ENCODE measurements at places on chromosomes 7 and 10. TPM values are rescaled to one million over a fixed set of nuclear protein-coding genes. Genes with fewer than 3 reads are reported as not detected.

The TMEM26 gene
- not detected for total RNA-seq

The HOXA7 gene
- not detected for total RNA-seq

DNA sequence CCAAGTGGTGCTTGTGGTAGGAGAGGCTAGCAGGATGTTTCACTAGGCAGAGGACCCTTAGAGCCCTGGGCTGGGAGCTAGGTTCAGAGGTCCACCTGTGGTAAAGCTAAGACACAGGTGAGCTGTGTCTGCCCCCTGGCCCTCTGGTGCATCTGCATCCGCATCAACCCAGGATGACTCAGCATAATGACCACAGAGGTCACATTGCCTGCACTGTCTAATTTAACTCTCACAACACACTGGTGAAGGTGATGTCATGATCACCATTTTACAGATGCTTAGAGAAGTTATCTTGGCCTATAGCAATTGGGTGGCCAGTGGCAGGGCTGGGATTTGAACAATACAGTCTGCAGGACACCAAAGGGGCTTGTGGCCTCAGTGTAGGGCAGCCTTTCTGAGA lies 33.1 kb downstream of the HABP2 start:
- no peak for DNase-seq

GRCh38 chr10:74380795-74381194 lies 229.8 kb downstream of the ADK start:
- no peak for DNase-seq

GRCh38 chr10:110782616-110783015 lies 89.1 kb upstream of the PDCD4 start:
- no peak for DNase-seq

DNA sequence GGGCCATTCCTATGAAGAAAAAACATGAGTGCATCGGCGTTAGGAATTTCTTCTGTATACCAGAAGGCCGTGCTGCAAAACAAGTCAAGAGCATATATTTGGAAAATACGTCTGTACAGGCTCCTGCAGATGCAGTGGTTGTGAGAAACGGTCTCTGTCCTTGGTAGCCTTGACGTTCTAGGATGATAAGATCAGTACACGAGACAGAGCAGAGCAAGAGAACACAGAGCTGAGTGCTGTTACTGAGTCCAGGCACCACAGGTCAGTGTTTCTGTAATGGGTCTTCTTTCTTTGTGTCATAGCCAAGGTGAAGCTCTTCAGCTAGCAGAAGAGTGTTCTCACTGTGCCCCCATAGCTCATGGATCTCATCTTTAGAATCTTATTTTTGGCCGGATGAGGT lies 62.8 kb downstream of the WDR37 start:
- no peak for DNase-seq

DNA sequence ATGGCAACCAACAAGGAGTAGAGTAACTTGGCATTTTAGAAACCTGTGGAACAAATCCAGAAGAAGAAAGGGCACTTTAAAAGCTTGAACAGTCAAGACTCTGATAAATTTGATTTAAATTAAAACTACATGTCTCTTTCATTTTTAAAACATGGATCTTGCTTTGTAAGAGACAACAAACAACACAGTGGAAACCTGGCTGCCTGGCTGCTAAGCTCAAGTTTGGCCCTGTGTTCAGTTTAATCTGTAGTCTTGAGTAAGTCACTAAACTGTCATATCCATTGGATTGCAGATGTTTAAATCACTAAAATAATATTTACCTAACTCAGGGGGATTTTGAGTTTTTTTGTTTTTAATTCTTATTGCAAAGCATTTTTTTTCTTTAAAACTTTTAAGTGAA lies 374.9 kb upstream of the SEMA3D start:
- no peak for DNase-seq

GRCh38 chr10:32938554-32939061 lies 19.4 kb downstream of the ITGB1 start:
- no peak for DNase-seq

DNA sequence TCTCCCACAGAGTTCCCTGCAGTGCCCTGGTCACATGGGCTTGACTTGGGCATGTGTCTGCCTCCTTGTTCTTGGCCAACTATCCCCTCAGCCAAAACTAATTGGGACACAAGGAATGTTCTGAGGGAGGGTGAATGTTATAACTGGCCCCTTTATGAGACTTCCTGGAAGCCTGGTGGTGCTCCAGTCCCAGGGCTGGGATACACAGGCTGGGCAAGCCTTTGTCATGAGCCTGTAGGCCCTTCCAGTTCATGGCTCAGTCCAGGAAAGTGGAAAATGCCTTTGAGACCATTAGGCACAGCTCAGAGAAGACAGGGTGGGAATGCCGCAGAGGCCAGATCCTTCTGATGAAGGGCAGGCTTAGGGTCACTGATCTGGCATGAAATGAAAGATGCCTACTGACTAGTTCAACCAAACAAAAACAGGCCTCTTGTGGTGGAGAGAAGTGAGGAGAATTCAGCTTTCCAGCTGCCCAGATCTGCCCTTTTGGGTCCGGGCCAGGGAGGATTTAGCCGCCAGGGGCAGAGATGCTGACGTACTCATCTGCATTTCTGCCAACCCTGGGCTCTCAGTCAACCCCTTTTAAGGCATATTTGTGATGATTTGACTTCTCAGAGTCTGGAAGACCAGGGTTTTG lies 961.5 kb downstream of the KCNMA1 start:
- no peak for DNase-seq
